ENCODE measurements at places on chromosomes 5 and 9. TPM values are rescaled to one million over a fixed set of nuclear protein-coding genes. Genes with fewer than 3 reads are reported as not detected.

Gene IL3
- not detected for total RNA-seq

Gene PCDHGA8
- total RNA-seq: 1.8 TPM

Gene PPP2R2B
- 2.0 TPM for total RNA-seq

Gene CDX1
- total RNA-seq: 0.77 TPM

Gene IFNB1
- total RNA-seq: not detected

Gene LCN12
- 43.2 TPM for total RNA-seq

Gene NPM1
- total RNA-seq: 1,465 TPM

DNA sequence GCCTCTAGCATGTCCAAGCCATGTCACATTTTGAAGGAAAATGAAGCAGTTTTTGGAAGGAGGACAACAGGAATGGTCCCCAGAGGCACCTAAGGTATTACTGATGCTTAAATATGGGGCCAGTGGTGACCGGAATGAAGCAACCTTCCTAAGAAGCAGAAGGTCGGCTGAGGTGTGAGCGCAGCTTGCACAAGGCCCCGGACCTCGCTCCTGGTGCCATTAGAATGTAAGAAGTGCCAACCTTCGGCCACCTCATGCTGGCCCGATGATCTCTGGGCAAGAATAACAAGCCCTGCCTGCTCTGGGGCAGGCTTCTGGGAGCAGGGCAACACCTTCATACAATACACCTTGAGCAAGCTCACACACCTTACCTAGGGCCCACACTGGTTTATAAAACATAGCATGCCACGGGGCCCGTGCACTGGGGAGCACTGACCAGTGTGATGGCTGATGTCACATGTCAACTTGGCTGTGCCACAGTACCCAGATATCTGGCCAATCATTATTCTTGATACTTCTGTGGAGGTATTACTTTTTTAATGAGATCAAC, 21.9 kb downstream of the SEMA4D start:
- no peak overlapping the region for H3K4me3 ChIP-seq
- H3K27ac ChIP-seq: no peak overlapping the region
- no peaks in the 10 kb centered on the region for H3K4me1 ChIP-seq
- H3K36me3 ChIP-seq: no peaks in the 10 kb centered on the region
- no peak for DNase-seq

DNA sequence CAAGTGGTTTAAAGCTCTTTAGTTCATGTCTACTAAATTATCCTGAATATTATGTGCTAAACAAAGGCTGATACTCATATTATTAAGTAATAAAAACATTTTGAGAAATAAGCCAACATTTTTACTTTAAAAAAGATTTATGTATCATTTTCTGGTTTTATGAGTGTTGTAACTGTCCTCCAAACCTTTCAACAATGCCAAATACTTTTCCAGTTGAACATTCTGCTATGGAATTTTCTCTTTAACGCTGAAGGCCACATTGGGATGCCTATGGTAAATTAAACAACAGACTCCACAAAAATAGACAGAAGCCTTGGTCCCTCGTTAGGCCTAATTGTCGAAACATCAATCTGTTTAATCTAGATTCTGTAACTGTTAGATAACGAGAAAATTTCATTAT, 131.3 kb downstream of the GLIS3 start:
- H3K27me3 ChIP-seq: no peaks in the 10 kb centered on the region
- H3K27ac ChIP-seq: peak overlapping the region; percentile 7
- DNase-seq: no peak

- no peaks in the 10 kb centered on the region for H3K27me3 ChIP-seq
- H3K27ac ChIP-seq: no peak overlapping the region
- DNase-seq: no peak
- H3K4me1 ChIP-seq: no peaks in the 10 kb centered on the region
- H3K36me3 ChIP-seq: no peaks in the 10 kb centered on the region
These were observed 477.8 kb downstream of the CCDC171 start for GRCh38 chr9:16030528-16031185.

- H3K36me3 ChIP-seq: no peaks in the 10 kb centered on the region
- no peak overlapping the region for H3K27ac ChIP-seq
- no peak overlapping the region for H3K4me3 ChIP-seq
- H3K4me1 ChIP-seq: no peaks in the 10 kb centered on the region
- H3K27me3 ChIP-seq: no peaks in the 10 kb centered on the region
- DNase-seq: no peak
These were observed 23.8 kb upstream of the NPM1 start for GRCh38 chr5:171363846-171364245.

DNA sequence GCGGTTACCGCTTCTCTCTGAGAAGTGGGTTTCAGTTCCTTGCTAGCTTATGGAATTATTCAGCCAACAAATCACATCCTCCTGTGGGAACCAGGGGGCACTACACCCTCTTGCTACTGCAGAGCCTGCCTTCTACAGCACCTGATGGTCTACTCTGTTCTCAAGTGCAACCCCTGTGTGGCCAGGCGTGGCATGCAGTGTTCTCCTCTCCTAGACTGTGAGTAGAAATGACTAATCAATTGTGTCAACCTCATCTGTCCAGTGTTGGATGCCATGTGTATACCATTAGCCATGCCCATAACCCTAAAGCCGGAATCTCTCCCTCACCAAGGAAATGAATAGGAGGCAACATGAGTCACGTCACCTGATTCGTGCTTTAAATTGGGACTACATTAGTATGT, 117.2 kb upstream of the LIFR start:
- H3K27ac ChIP-seq: no peak overlapping the region
- no peak overlapping the region for H3K4me3 ChIP-seq
- DNase-seq: no peak
- H3K36me3 ChIP-seq: no peaks in the 10 kb centered on the region
- H3K27me3 ChIP-seq: no peaks in the 10 kb centered on the region

DNA sequence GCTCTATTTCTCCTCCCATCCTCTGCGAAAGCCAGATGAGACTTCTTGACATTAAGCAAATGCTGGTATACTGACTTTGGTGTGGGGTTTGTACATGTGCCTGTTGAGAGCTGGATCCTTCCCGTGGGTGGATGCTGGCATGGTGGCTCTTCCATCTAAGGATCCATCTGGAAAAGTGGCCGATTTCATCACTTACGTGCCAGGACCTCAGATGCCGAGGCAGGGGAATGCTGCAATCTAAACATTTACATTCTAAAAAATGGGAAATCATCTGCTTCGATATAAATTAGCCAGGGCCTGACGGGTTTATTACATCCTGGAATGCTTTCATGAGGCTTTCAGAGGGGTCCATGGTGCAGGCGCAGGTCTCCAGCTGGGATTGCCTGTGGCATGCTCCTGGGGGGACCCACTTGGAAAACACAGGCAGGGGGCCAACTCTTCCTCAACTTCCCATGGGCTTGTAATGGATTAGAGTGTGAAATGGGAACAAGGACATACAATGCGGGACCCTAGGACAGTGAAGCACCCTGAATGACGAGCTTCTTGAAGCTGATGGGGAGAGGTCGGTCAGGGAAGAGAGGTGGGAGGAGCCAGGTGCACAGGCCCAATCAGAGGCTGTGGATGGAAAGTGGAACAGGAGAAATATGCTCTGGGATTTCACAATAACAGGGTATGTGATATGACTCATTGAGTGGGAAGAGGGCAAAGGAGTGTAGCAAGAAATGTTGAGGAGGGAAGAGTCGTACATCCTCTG, 105.5 kb upstream of the PITX1 start:
- DNase-seq: peak; percentile 54
- H3K27me3 ChIP-seq: no peaks in the 10 kb centered on the region
- H3K4me1 ChIP-seq: no peaks in the 10 kb centered on the region
- H3K27ac ChIP-seq: peak overlapping the region; percentile 7

GRCh38 chr9:128685636-128686489, 3.2 kb upstream of the SET start:
- H3K4me1 ChIP-seq: peaks cover 9% of the 10 kb centered on the region
- H3K27me3 ChIP-seq: no peaks in the 10 kb centered on the region
- DNase-seq: no peak
- H3K36me3 ChIP-seq: no peaks in the 10 kb centered on the region

DNA sequence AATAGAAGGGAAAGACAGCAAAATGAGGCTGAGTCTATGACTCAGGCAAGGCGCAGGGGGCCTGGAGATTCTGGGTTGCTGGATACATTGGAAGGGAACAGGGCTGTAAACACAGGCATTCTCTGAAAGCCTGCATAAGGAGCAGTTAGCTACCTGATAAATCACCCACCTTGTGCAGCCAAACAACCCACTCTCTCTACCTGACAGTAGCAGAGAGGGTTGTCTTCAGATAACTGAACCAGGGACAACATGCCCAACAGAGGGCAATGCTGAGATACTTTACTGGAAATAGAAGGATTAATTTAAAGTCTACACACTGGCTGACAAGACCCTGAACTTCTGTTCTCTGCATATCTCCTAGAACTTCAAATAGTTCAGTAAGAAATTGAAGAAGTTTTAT, 161.6 kb downstream of the KCTD16 start:
- H3K36me3 ChIP-seq: no peaks in the 10 kb centered on the region
- no peak overlapping the region for H3K4me3 ChIP-seq
- H3K27ac ChIP-seq: no peak overlapping the region
- DNase-seq: no peak

DNA sequence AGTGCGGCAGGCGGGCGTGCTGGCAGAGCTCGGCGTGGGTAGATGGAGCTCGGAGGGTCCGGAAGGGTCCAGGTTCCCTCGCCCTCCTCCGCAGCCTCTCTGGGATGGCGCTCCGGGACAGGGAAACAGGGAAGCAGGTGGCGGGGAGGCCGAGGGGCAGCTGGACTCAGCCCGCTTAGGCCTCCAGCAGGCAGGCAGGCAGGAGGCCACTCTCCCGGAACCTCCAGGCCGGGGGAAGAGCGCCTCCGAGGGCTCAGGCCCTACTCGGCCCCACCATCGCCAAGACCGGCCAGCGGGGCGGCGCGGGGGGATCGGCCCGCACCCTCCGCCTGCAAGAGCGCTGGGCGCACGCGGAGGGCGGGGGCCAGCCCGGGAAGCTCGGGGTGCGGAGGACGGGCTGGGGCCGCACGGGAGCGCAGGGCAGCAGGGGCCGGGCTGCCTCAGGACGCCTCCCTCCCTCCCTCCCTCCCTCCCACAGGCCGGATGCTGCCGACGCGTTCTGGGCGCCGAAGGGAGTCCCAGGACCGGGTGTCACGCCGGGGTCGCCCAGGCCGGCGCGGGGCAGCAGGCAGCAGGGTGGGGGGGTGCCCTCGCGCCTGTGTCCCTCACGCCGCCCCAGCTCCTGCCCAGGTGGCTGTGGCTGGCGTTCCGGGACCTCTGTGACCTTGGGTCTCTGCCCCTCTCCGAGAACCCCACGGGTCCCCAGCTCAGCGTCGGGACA, 977 bp downstream of the MGAT4B start:
- H3K27ac ChIP-seq: peak overlapping the region; percentile 94
- peak overlapping the region; percentile 67 for H3K4me3 ChIP-seq
- no peaks in the 10 kb centered on the region for H3K27me3 ChIP-seq

DNA sequence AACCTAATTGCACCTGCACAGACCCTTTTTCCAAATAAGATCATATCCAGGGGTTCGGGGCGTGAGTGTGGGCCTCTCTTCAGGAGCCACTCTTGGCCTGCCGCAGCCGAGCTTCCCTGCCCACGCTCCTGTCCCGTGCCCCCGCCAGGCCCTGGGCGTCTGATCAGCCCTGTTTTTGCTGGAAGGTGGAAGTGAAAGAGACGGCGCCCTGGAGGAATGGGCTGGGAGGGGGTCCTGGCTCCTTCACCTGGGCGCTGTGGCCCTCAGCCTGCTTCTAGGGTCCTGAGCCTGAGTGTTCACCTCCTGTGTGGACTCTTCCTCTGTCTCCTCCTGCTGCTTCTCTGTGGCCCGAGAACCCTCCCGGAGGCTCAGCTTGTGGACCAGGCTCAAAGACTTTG, 11.2 kb upstream of the COL5A1 start:
- no peaks in the 10 kb centered on the region for H3K36me3 ChIP-seq
- peak; percentile 9 for DNase-seq
- no peak overlapping the region for H3K4me3 ChIP-seq
- no peak overlapping the region for H3K27ac ChIP-seq
- no peaks in the 10 kb centered on the region for H3K4me1 ChIP-seq

GRCh38 chr5:160646033-160646432, 206.0 kb downstream of the ATP10B start:
- H3K4me1 ChIP-seq: no peaks in the 10 kb centered on the region
- no peaks in the 10 kb centered on the region for H3K36me3 ChIP-seq
- no peak overlapping the region for H3K27ac ChIP-seq
- H3K4me3 ChIP-seq: no peak overlapping the region

DNA sequence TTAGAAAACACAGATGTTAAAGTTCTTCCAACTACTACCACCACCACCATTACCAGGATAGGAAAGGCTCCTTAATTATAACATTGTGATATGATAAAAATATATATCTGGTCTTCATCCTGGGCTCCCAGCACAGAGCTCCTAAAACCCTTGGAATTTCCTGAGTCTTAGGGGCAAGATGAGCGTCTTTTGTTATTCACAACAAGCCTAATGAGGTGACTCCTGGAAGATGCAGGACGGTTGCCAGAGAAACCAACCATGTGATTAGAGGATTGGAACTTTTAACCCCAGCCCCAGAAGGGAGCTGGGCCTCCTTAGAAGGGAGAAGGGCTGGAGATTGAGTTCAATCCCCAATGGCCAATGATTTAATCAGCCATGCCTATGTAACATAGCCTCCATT, 148.0 kb upstream of the ADRA1B start:
- H3K4me3 ChIP-seq: no peak overlapping the region
- no peak overlapping the region for H3K27ac ChIP-seq
- no peaks in the 10 kb centered on the region for H3K36me3 ChIP-seq
- H3K27me3 ChIP-seq: no peaks in the 10 kb centered on the region

- no peaks in the 10 kb centered on the region for H3K27me3 ChIP-seq
- no peaks in the 10 kb centered on the region for H3K36me3 ChIP-seq
- no peak overlapping the region for H3K27ac ChIP-seq
These were observed 73.7 kb downstream of the RCL1 start for GRCh38 chr9:4866239-4866969.

GRCh38 chr9:28999057-28999456, 1425.8 kb upstream of the C9orf72 start:
- no peak overlapping the region for H3K4me3 ChIP-seq
- H3K27me3 ChIP-seq: no peaks in the 10 kb centered on the region
- no peaks in the 10 kb centered on the region for H3K4me1 ChIP-seq
- H3K36me3 ChIP-seq: no peaks in the 10 kb centered on the region

DNA sequence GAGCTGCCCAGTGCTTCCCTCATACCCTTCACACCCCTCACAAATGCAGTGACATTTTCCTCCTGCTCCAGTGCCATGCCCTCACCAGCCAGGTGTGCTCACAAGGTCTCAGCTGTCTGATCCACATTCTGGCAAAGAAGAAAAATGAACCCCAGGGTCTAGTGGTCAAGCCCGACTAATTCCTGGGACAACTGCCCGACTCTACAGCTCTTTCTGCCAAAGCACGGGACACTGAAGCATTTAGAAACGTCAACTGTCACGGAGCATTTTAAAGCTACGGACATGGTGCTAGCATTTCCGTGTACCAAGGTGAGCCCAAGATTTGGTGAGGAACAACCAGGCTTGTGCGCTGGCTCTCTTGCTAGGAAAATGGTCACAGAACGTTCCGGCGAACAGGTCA, 56.8 kb upstream of the PHYKPL start:
- H3K36me3 ChIP-seq: no peaks in the 10 kb centered on the region
- H3K4me1 ChIP-seq: no peaks in the 10 kb centered on the region
- no peak overlapping the region for H3K27ac ChIP-seq
- H3K4me3 ChIP-seq: no peak overlapping the region

- peaks cover 9% of the 10 kb centered on the region for H3K4me1 ChIP-seq
- no peak overlapping the region for H3K4me3 ChIP-seq
- H3K27me3 ChIP-seq: no peaks in the 10 kb centered on the region
- DNase-seq: no peak
These were observed 87.5 kb upstream of the SARDH start for GRCh38 chr9:133825555-133826218.
